Stimulated activated CD4-positive, alpha-beta T cell treated with anti-CD3 and anti-CD28 coated beads, Interleukin-4, amount 100 ng/mL, for 24 hours (primary cell): ENCODE measurements at places on chromosomes 16 and 17.
A peak's percentile ranks its signal among the peaks of the same experiment; 100 is the strongest.

DNA sequence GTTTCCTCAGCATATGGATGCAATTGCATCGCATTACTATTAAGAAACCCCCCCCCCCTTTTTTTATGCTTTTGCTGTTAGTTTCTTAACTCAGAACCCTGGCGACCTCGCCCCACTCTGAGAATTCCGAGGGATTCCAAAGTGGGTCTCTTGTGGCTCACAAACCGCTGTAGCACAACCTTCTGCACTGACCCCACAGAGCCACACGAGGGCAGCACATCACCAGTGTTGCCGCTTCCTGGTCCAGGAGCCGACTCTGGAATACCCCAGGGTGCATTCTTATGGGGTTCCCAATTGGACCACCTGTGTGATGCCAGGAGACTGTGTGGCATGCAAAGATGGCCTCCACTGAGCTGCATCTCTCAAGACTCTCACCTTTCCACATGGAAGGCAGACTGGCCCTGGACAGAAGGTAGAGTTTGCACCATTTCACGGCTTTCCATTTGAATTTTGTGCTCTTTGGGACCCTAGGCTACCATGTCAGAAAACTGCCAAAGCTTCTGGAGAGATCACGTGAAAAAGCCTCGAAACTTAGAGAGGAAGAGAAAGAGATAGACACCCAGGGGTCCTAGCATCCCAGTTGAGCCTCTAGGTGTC lies 432.7 kb upstream of the ASIC2 start:
- DNase-seq = no peak

GRCh38 chr17:422196-422930 lies 69.8 kb upstream of the RPH3AL start:
- DNase-seq = no peak

DNA sequence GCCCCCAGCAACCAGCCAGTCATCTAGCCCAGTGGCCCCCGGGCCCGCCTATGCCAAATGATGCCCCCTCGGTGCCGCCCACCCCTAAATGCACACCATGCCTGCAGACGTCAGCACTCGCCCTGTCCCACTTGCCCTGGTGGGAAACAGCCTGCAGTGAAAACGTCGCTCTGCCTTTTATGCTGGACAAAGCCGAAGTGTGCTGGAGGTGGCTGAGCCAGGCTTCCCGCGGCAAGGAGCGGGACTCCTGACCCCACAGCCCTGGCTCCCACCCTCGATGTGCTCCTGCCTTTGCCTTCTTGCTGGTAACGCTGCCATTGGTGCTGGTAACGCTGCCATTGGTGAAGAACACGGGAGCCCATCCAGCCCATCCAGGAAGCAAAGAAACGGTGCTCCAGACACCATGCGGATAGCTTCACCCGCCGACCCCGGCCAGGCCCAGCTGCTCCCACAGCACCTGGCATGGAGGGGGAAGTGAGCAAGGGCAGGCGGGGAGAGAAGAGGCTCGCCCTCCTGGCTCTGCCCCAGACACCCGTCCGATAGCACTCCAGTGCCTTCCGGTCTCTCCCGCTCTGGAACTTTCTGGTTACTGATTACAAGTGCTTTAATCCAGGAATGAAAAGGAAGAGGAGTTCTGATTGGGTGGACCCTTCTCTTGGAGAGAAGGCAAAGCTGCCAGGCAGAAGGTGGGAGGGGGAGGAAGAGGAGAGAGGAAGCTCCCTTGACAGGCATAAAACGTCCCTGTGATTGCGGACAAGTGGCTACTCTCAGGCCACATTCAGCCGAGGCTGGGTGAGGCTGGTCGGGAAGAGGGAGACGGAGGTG lies 4.0 kb upstream of the BAIAP2 start:
- no peak for DNase-seq

GRCh38 chr16:53142823-53143568 lies 88.2 kb downstream of the CHD9 start:
- DNase-seq = no peak

DNA sequence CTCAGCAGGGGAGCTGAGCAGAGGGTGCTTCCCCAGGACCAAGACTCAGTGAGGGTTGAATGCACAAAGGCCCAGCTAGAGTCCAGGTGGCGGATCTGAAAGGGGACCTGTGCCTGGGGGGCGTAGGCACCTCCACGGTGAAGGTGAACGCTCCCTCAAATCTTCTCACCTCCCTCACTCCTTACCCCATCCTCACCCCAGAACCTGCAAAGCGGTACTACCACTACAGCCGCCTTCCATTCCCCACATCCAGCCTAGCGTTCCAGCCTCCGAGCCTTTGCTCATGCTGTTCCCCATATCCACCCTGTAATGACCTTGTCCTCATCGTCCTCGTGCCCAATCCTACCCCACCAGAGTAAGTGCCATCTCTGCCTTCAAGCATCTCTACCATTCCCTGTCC lies 30.6 kb downstream of the TRPV3 start:
- no peak for DNase-seq

- DNase-seq = no peak
These were observed 21.2 kb upstream of the EIF1 start for GRCh38 chr17:41667280-41668041.

- DNase-seq = no peak
These were observed 28.8 kb downstream of the IGFBP4 start for GRCh38 chr17:40471846-40472732.

DNA sequence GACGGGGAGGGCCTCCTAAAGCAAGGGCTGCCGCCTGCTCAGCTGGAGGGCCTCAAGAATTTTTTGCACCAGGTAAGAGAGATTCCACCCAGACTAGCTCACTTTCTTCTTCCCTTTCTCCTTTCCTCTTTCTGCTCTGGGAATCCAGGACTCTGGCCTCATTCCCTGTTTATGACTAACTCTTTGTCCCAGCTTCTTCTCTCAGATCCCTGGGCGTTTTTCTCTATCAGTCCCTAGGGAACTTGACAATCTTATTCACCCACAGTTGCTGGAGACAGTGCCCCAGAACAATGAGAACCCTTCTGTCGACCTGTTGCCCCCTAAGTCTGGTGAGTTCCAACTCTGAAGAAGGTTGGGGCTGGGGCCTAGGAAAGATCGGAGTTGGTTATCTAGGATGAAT lies 15.6 kb downstream of the CNTROB start:
- DNase-seq = no peak

DNA sequence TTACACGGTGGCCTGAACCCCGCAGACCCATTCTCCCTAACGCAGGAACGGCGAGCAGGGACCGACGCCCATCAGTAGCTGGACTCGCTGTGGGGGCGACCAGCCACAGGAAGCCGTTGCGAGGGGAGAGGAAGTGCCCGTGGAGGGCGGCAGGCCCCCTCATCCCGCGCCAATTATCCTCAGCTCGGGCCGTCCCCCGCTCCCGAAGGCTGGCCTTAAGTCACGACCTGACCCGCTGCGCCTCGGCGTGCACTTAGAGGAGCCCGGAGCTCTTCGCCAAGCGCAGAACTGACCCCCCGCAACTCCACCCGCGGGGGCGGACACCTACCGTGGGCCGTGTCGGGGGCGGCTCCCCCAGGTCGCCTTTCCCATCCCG lies 401 bp downstream of the ARL16 start:
- DNase-seq = no peak

DNA sequence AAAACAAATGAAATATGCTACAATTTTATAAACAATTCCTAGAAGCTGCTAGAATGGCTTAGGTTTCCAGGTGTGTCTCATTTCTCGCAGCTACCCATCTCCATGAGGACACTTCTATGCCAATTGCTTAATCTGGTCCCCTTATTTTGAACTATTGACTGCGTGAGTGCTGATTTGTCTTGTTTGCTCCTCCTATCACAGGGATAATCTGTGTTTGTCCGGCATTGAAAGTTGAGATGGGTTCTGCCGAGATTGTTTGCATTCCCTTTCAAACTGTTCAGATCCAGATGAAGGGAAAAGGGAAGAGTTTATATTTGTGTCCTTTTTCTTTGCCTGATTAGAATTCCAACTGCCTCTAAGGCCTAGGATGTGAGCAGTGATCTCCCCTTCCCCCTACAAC lies 21.7 kb upstream of the COX10 start:
- DNase-seq = no peak

DNA sequence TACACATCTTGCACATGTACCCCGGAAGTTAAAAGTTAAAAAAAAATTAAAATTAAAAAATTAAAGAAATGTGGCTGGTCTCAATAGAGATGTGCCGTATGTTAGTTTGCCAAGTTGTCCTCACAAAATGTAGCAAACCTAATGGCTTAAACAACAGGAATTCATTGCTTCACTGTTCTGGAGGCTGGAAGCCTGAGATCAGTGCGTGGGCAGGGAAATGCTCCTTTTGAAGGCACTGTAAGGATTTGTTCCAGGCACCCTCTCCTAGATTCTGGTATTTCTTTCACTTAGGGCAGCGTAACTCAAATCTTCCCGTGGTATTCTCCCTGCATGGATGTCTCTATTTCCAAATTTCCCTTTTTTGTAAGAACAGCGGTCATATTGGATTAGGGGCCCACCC lies 32.7 kb upstream of the MON1B start:
- DNase-seq = no peak

DNA sequence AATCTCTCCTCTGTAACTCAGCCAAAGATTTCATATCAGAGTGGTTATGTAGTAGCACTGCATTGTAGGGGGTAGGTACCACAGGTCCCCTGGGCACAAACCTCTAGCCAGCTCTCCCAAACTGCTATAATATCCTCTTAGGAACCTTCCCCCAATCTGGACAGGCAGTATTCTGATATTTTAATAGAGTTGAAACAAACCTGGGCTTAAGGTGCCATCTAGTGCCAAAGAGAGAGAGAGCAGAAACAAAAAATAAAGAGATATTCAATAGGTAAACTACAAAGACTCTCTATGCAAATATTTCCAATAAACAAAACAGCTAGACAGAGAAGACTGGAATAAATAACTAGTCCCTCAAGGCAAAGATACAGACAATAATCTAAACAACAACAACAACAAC lies 1070.0 kb downstream of the CDH11 start:
- DNase-seq = no peak

DNA sequence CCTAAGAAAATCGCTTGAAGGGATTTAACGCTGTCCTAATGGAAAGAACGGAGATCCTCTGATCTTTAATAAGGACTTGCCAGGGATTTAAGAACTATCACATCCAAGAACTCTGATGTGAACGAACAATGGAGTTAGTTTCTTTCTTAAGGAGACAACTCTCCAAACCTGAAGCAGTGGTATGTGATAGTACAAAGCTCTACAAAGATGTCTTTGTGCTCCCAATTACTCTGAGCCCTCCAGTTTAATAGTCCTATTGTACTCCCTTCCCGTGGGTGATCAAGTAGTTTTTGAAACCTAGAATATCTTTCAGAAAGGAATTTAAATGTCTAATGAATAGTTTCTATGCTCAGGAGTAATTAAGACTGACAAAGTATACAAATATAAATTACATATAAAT lies 123.8 kb downstream of the FTO start:
- DNase-seq = no peak

DNA sequence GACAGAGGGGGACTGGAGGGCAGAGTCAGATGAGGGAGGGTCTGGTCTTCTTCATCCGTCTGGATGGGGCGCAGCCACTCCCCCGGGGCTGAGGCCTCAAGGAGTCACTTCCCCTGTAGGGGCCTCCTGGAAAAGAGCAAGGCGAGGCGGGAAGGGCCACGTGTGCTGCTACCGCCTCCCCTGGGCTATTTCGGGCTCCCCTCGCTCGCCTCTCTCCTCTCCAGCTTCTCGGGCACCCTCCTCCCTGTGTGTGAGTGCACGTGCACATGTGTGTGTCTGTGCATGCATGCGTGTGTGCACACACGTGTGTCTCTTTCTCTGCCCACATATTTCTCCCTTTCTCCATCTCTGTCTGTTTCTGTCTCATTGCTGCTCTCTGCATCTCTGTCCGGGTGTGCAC lies 10.1 kb downstream of the GSG1L start:
- no peak for DNase-seq

GRCh38 chr16:57133886-57134285 lies 41.5 kb downstream of the CPNE2 start:
- no peak for DNase-seq

GRCh38 chr16:76946879-76947278 lies 244.1 kb upstream of the MON1B start:
- DNase-seq = no peak

GRCh38 chr17:40295488-40296436 lies 8.1 kb downstream of the CDC6 start:
- no peak for DNase-seq

GRCh38 chr16:65665586-65665985 lies 543.7 kb upstream of the CDH11 start:
- no peak for DNase-seq

DNA sequence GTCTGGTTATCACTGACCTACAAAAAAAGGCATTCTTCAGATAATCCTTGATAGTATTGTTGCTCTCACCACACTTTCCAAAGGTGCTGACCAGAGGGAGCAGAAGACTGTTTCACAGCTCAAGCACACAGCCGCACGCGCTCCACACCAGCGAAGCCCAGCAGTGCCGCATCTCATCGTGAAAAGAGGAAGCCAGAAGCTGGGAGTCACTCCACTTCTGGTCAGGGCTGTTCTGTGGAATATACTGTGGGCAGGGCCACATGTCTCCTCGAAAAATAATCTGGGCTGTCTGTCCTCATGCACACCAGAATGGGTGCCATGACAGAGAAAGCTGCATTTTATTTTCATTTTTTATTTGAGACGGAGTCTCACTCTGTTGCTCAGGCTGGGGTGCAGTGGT lies 7.3 kb upstream of the PRSS36 start:
- DNase-seq = no peak

DNA sequence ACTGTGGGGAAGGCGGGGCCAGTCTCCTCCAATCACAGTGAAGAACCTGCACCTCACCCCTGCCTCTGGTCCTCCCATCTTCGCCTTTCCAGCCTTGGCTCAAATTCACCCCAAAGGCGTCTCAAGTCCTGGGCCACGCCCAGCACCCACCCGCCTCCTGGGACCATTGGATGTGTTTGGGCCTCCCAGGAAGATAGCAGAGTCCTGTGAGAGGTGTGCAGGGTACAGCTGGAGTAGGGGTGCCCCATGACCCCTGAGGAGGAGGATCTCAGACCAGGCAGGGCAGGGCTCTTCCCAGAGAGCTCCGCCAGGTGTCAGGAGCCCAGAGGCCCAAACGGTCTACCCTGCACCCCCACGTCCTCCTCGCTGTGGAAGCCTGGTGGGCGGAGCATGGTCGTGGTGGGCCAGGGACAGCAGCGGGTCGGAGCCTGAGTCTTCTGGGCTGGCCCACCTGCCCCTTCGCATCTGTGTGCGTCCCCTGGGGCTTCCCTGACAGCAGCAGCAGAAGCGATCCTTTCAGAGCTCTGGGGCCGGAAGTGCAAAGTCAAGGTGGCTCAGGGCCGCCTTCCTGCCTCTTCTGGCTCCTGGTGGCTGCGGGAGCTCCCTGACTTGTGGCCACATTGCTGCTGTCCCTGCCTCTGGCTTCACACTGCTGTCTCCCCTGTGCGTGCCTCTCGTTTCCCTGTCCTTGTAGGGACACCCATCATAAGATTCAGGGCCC lies 34.9 kb upstream of the ZNF469 start:
- DNase-seq = peak; percentile 12

DNA sequence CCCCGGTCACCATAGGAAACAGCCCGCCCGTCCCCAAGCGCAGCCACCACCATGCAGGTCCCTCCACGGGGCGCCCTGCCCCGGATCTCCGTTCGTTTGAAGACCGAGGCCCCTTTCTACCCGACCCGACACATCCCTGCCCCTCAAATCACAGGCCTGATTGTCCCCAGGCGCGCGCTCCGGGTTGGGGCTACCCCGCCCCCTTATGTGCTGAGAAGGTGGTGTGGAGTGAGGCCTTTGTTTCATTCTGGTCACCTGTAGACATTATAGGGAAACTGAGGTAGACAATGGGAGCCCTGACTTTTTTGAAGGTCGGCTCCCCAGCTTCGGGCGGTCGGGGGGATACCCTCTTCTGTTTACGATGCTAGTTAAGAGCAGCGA lies 763 bp upstream of the ACTG1 start:
- DNase-seq = peak; percentile 66

- DNase-seq = peak; percentile 41
These were observed 4.6 kb upstream of the GAN start for GRCh38 chr16:81310045-81310644.

- no peak for DNase-seq
These were observed 212.9 kb upstream of the FOXF1 start for GRCh38 chr16:86297391-86297790.
